ENCODE measurements at places on chromosomes 12 and 14.

DNA sequence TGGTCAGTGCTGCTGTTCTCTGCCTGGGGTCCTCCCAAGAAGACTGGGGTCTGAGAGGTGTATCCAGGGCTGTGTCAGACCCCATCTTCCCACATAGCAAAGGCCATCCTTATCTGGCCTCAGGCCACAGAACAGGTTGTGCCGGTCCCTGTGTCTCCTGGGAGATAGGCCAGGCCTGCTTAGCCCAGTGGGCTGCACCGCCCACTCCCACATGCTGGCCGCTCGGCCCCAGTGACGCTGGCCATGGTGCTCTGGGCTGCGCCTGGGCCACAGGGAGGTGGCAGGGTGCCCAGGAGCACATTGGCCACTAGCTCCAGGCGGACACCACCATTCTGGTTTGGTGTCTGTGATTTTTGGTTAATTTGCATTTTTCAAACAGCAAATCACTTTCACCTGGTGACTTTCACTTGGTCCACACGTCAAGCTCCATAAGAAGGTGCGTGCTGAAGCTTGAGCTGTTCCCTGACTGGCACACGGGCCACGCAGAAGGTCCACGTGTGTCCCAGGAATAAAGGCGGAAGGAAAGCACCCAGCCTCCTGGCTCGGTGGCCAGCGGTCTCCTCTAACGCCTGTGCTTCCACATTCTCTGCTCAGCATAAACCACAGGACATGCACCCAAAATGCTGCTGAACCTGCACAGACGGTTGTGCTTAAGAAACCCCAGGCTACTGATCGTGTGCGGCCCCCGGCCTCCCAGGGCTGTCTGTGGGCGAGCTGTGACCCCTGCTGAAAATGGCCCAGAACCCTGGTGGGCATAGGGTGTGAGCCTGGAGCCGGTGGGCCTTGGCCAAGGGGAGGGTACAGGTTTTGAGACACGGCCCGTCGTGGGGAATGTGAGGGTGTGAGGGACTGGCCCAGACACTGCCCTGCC lies 4.6 kb downstream of the FBRSL1 start:
- no peak for DNase-seq

GRCh38 chr12:92717202-92717601 lies 14.4 kb downstream of the PLEKHG7 start:
- DNase-seq: no peak

DNA sequence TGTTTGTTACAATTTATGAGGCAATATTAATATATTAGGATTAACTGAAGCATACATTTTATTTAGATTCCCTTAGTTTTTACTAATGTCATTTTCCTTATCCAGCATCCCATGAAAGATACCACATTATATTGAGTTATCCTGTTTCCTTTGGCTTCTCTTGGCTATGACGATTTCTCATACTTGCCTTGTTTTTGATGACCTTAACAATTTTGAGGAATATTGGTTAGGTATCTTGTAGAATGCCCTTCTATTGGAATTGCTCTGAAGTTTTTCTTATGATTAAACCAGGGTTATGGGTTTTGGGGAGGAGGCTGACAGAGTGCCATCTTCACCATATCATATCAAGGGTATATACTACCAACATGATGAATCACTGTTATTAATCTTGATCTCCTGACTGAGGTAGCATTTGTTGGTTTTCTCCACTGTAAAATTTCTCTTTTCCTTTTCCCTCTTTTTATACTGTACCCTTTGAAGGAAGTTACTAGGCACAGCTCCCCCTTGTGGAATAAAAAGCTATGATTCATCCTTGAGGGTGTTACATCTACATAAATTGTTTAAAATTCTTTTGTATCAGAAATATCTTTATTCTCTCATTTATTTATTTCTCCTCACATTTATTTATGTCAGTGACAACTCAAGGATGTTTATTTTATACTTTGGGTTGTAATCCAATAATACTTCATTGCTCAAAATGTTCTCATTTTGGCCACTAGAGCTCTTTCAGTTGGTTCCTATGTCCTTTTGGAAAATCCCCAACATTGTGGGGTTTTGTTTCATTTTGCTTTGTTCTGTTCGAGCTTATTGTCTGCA lies 239.0 kb downstream of the SLC16A7 start:
- DNase-seq: peak; percentile 22

DNA sequence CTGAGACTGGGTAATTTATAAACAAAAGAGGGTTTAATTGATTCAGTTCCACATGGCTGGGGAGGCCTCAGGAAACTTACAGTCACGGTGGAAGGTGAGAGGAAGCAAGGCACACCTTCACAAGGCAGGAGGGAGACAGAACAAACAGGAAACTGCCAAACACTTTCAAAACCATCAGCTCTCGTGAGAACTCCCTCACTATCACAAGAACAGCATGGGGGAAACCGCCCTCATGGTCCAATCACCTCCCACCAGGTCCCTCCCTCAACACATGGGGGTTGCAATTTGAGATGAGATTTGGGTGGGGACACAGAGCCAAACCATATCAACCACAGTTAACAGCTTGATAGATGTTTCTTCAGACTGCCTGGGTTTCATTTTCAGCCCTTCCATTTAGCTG lies 6.2 kb upstream of the GNPNAT1 start:
- DNase-seq: no peak

GRCh38 chr12:69676257-69677012 lies 22.7 kb downstream of the BEST3 start:
- DNase-seq: no peak

GRCh38 chr14:44463356-44464004 lies 43.6 kb downstream of the FSCB start:
- no peak for DNase-seq

- DNase-seq: no peak
These were observed 70.3 kb upstream of the PYGL start for GRCh38 chr14:51014625-51015024.

DNA sequence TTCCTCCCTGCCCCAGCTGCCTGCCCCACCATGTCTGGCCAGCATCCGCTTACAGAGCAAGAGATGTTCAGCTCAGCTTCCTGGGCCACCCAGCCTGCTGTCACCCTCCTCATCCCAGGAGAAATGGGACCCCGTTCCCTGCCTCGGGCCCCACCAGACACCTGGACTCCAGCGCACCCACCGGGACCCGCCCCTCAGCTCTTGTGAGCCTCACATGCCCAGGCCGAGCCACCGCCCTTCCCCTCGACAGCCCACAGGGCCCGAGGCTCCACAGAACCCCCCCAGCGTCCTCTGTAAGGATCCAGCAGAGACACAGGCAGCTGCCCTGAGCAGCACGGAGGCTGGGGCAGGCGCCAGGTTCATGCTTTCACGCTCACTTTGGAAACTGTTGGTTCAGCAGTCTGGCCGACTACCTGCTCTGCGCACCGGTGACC lies 18.4 kb upstream of the C14orf180 start:
- no peak for DNase-seq

GRCh38 chr12:83122623-83122934 lies 435.9 kb downstream of the TMTC2 start:
- no peak for DNase-seq

DNA sequence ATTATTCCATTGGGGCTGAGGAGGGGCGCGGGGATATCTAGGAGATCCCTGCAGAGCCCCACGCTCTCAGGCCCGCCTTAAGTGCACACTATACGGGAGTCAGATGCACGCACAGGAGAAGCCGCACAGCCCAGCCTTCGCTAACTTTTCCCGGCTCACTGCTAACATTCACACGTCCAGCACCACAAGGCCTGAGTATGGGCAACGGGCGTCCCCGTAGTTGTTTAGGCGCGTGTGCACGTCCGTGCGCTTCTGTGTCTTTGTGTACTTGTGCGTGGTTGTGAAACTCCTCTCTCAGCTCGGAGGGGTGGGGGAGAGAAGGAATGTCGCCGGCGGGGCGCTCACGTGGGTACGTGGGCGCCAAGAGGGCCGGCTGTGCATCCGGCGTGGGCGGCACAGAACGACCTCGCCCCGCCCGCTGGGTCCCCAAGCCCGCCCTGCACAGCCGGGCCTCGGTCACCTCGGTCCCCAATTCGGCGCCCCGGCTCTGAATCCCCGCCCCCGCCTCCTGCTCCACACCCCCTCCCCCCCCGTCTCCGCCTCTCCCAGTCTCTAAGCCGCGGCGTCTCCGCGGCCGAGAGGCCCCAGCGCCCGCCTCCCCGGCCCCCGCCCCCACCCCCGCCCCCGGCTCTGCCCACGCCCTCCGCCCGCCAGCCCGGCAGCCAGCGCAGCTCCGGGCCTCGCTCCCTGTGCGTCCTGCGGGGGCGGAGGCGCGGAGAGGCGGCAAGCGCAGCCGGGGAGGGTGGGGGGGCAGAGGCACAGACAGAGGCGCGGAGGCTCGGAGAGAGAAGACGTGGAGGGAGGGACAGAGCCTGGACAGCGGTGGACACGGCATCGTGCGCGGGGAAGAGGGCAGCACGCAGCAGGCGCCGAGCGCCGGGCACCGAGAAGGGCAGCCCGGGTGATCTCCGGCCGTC lies at the start of gene NAB2:
Gene NAB2, plus strand, starts transcription at position 761 of the 917 bp plus-strand sequence. CDS start 158 bp downstream, outside the sequence.
- peak; percentile 91 for DNase-seq

DNA sequence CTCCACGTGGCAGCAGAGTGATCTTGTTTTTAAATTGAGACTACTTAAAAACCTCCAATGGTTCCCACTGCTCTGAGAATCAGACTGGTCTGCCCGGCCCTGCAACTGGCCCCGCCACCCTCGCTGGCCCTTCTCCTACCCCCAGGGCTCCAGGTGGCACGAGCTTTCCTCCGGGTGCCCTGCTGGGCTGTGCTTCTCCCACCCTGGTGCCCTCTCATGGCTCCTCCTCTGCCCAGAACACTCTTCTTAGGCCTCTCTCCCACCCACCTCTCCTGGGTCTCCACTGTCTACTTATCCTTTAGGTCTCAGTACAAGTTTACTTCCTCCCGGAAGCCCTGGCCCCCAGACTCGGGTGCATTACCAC lies 26.5 kb downstream of the CCDC92 start:
- DNase-seq: no peak

DNA sequence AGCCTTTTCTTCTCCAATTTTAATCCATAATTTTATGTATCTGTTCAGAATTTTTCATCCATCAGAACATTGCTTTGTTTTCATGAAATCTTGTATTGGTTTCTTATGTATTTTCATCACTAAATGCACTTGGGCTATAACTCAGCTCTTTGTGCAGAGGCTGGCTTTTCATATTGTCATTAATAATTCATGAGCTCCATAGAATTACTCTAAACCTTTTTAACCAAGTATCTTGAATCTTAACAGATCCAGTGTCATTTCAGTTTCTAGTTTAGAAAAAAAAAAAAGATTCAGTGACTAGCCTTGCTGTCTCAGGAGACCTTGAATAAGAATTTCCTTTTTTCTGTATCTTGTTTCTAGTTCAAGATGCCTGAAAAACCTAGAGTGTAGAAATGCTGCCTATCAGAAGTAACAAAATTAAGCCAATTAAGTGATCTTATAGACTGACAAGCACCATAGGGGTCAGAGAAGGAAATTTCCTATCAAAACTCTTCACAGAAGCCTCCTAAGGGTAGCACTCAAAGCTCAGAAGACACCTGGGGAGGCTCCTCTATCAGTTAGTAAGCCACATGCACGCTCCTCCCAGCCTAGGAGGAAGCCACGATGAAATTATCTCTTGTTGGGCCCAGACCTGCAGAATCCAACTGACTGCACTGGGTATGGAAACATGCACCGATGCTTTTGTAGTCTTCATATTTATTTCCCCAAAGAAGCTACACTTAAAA lies 163.4 kb downstream of the KICS2 start:
- DNase-seq: no peak

GRCh38 chr12:78568321-78569020 lies 296.1 kb upstream of the SYT1 start:
- no peak for DNase-seq

GRCh38 chr14:53227154-53227718 lies 74.1 kb upstream of the DDHD1 start:
- DNase-seq: no peak

DNA sequence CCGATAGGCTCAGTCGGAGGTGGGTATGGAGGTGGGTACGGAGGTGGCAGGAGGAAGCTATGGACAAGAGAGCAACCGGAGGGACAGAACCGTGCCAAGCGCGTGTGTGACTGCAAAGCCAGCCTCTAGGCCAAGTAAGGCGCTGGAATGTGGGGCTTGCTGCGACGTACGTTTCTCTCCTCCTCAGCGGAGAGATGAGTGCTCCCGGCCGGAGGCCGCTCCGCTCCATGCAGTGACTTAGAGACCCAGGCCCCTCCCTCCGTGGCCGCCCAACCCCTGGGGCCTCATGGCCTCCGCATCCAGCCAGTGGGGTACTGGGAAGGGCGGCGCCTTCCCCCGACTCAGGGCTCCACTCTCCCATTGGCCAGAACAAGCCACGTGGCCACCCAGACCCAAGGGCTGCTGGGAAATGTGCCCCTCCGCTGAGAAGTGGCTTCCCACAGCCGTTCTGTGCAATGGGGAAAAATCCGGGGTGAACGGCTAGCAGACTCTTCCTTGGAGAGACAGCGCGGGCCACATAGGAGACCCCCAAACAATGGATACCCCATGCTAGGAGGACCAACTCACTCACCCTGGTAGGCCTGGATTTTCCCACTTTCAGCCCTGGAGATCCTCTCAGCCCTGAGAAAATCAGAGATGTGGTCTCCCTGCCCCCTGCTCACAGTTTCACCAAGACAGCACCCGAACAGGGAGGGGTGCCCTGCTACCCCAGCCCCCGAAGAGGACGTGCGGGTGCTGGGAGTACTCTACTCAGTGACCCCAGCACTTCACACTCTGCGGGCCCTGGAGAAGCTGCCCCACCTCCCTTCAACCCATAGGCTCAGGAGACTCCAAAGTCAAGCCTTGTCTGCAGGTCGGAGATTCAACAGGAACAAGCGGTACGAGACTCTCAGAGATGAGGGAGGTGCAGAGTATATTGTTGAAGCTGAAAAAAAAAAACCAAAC lies 66.7 kb downstream of the RIMBP2 start:
- no peak for DNase-seq

DNA sequence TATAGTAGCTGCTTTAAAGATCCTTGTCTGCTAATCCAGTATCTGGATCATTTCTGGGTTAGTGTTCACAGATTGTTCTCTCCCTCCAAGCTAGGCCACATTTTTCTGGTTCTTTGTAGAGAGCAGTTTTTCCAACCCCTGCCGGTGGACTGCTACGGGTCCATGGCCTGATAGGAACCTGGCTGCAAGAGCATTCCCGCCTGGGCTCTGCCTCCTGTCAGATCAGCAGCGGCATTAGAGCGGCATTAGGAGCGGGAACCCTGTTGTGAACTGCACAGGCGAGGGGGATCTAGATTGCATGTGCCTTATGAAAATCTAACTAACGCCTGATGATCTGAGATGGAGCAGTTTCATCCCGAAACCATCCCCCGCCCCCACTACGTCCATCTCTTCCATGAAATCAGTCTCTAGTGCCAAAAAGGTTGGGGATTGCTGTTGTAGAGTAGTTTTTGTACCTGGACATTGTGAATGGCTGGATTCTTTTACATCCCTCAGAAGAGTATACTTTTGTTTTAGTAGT lies 50.4 kb downstream of the MYRFL start:
- peak; percentile 41 for DNase-seq

DNA sequence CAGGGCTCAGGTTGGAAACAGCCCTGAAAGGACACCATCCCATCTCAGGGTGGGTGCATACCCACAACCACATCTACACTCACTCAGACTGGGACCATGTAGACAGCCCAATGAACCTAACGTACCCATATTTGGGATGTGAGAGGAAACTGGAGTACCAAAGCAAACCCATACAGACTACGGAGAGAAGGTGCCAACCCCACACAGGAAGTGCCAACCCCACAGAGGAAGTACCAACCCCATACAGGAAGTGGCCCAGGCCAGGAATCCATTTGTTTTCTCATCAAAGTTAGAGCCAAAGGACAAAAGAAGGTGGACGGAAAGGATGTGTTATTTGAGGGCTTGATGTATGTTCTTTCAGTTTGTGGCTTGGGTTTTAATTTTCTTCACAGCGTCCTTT lies 19.5 kb upstream of the SPIC start:
- no peak for DNase-seq

- no peak for DNase-seq
These were observed 8.7 kb upstream of the SDSL start for GRCh38 chr12:113413488-113413939.

Data from SK-N-DZ (cell line).